ENCODE measurements at places on chromosomes 3 and 15. TPM values are rescaled to one million over a fixed set of nuclear protein-coding genes. Genes with fewer than 3 reads are reported as not detected.

The DNAH1 gene
- 2.7 TPM for polyA plus RNA-seq

The AGBL1 gene
- not detected for polyA plus RNA-seq

- no peak for DNase-seq
Measured at GRCh38 chr15:52382647-52383046, 87.0 kb upstream of the MYO5C start.

The SLC9A9 gene
- 2.9 TPM for polyA plus RNA-seq

DNA sequence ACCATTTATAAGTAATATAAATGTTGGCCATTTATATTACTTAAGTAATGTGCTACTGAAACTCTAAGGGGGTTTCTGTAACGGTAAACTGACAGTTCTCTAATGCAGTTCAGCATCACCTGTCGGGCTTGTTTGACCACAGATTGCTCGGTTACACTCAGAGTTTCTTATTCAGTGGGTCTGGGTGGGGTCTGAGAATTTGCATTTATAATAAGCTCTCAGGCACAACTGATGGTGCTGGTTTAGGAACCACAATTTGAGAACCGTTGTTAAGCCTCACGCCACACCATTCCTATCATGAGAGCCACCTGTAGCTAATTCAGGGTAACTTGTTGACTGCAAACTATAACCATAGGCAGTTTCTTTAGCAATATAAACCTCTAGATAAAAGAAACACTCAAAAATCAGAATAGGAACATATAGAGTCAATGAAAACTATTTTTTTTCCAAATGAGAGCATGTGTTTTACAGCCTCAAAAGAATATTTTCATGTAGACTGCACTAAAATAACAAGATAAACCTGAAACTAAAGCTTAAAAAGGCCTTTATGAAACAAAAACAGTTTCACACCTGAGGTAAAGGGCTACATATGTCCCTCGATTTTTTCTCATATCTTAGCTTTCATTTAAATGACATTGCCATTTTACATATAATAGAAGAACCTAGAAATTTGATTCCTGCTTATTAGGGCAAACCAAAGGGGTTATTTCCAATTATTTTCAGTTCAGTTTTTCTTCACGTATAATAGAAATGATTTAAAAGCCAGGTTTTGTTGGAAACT is 604.8 kb downstream of the UNC13C start:
- DNase-seq = no peak
